ENCODE measurements at places on chromosomes 5 and 9. TPM values are rescaled to one million over a fixed set of nuclear protein-coding genes. Genes with fewer than 3 reads are reported as not detected.

- no peaks in the 10 kb centered on the region for H3K36me3 ChIP-seq
- peaks cover 10% of the 10 kb centered on the region for H3K4me1 ChIP-seq
- no peak overlapping the region for H3K27ac ChIP-seq
- no peak overlapping the region for H3K4me3 ChIP-seq
- DNase-seq: no peak
- no peaks in the 10 kb centered on the region for H3K27me3 ChIP-seq
Measured at GRCh38 chr5:77319117-77319804, 108.8 kb downstream of the PDE8B start.

DNA sequence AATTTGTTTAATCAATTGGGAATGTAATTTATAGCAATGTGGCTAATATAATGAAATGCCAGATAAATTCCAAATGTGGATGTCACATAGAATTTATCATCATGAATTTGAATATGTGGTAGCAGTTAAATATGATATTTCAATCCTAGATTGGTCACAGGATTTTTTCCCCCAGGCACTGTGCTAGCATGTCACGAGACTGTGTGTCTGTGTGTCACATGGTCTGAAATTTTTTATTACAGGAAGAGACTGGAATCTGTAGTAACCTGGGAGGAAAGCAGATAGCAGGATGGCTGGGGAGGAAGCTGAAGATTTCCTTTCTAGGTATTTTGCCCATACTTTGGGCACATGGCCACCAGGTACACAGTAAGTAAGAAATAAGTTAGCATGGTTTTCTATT is 35.4 kb upstream of the MSH3 start:
- no peak overlapping the region for H3K27ac ChIP-seq
- no peaks in the 10 kb centered on the region for H3K27me3 ChIP-seq
- no peaks in the 10 kb centered on the region for H3K36me3 ChIP-seq

- no peaks in the 10 kb centered on the region for H3K36me3 ChIP-seq
- H3K4me3 ChIP-seq: no peak overlapping the region
- H3K4me1 ChIP-seq: no peaks in the 10 kb centered on the region
- H3K27ac ChIP-seq: no peak overlapping the region
Measured at GRCh38 chr5:153523831-153524230, 33.4 kb downstream of the GRIA1 start.

DNA sequence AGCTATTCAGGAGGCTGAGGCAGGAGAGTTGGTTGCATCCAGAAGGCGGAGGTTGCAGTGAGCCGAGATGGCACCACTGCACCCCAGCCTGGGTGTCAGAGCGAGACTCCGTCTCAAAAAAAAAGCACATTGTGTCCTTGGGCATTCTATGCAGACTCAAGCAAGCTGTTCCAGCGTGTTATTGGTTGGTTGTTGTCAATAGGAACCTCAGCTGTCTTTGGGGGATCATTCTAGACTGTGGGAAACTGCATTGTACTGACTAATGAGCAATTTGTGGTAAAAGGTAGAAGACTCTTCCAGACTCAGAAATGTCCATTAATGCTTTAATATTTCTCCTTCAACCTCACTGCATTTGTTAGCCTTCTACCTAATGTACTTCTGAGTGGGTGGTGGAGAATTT is 379.5 kb upstream of the GRAMD2B start:
- no peak overlapping the region for H3K4me3 ChIP-seq
- H3K27ac ChIP-seq: peak overlapping the region; percentile 94
- no peaks in the 10 kb centered on the region for H3K27me3 ChIP-seq
- peaks cover 46% of the 10 kb centered on the region for H3K4me1 ChIP-seq
- DNase-seq: peak; percentile 23
- H3K36me3 ChIP-seq: no peaks in the 10 kb centered on the region

DNA sequence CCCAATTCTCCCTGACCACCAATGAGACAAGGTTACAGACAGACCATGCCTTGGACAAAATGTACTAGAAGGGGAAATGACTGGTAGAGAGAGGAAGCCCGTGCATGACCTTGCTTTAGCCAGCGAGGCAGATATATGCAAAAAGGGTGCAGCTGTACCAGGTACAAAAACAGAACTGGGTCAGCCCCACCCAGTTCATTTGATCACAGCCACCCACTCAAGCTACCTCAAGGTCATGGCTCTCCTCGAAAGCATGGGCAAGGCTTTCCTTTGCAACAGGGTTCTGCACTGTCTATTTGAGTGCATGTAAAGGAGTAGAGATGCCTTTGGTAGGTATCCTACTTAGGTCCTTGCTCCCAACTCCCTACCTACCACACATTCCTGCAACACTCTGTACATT is 33.3 kb downstream of the TLE1 start:
- H3K36me3 ChIP-seq: no peaks in the 10 kb centered on the region
- H3K4me1 ChIP-seq: no peaks in the 10 kb centered on the region

GRCh38 chr5:5246736-5247135 is 106.6 kb downstream of the ADAMTS16 start:
- no peaks in the 10 kb centered on the region for H3K27me3 ChIP-seq
- no peak for DNase-seq
- no peak overlapping the region for H3K4me3 ChIP-seq

- H3K27ac ChIP-seq: peak overlapping the region; percentile 62
- peaks cover 8% of the 10 kb centered on the region for H3K4me1 ChIP-seq
- peak; percentile 3 for DNase-seq
- H3K36me3 ChIP-seq: no peaks in the 10 kb centered on the region
- no peak overlapping the region for H3K4me3 ChIP-seq
- no peaks in the 10 kb centered on the region for H3K27me3 ChIP-seq
Measured at GRCh38 chr5:37552770-37553719, 173.9 kb downstream of the WDR70 start.

- no peaks in the 10 kb centered on the region for H3K36me3 ChIP-seq
- peak overlapping the region; percentile 28 for H3K27ac ChIP-seq
- DNase-seq: no peak
- no peaks in the 10 kb centered on the region for H3K27me3 ChIP-seq
- no peak overlapping the region for H3K4me3 ChIP-seq
Measured at GRCh38 chr5:178546675-178547033, 43.5 kb downstream of the COL23A1 start.

- H3K4me1 ChIP-seq: peaks cover 6% of the 10 kb centered on the region
- H3K27ac ChIP-seq: no peak overlapping the region
- no peak overlapping the region for H3K4me3 ChIP-seq
- no peaks in the 10 kb centered on the region for H3K27me3 ChIP-seq
Measured at GRCh38 chr5:15585128-15585527, 85.1 kb downstream of the FBXL7 start.

GRCh38 chr5:181161534-181162175 is 14.3 kb downstream of the OR2V2 start:
- H3K4me1 ChIP-seq: no peaks in the 10 kb centered on the region
- no peak for DNase-seq
- H3K27me3 ChIP-seq: no peaks in the 10 kb centered on the region
- H3K27ac ChIP-seq: no peak overlapping the region

GRCh38 chr9:70760228-70760627 is 345.8 kb upstream of the KLF9 start:
- no peaks in the 10 kb centered on the region for H3K36me3 ChIP-seq
- no peaks in the 10 kb centered on the region for H3K4me1 ChIP-seq
- DNase-seq: no peak
- no peak overlapping the region for H3K27ac ChIP-seq

- H3K4me3 ChIP-seq: no peak overlapping the region
- H3K27me3 ChIP-seq: no peaks in the 10 kb centered on the region
- no peak for DNase-seq
- no peaks in the 10 kb centered on the region for H3K36me3 ChIP-seq
- no peak overlapping the region for H3K27ac ChIP-seq
Measured at GRCh38 chr9:92496396-92497176, 14.3 kb upstream of the ASPN start.

DNA sequence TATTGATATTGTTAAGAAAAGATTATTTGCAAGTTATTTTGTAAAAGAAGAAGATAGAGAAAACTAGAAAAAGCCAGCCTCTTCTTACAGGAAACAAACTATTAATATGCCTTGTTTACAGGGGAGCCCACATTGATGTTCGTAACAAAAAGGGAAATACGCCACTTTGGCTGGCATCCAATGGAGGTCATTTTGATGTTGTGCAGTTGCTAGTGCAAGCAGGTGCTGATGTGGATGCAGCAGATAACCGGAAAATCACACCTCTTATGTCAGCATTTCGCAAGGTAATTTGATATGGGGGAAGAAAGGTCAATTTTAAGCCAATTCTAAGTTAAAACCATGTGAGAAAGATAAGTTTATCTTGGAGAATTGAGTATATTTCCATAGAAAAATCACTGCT is 37.6 kb upstream of the EIF4EBP3 start:
- H3K4me3 ChIP-seq: no peak overlapping the region
- DNase-seq: no peak
- H3K27me3 ChIP-seq: no peaks in the 10 kb centered on the region
- H3K4me1 ChIP-seq: no peaks in the 10 kb centered on the region

GRCh38 chr9:21244836-21245235 is 5.0 kb upstream of the IFNA14 start:
- H3K4me1 ChIP-seq: no peaks in the 10 kb centered on the region
- peaks cover 8% of the 10 kb centered on the region for H3K27me3 ChIP-seq
- no peak overlapping the region for H3K27ac ChIP-seq
- no peaks in the 10 kb centered on the region for H3K36me3 ChIP-seq
- no peak overlapping the region for H3K4me3 ChIP-seq

- H3K4me1 ChIP-seq: no peaks in the 10 kb centered on the region
- H3K36me3 ChIP-seq: no peaks in the 10 kb centered on the region
- H3K27me3 ChIP-seq: no peaks in the 10 kb centered on the region
- no peak for DNase-seq
Measured at GRCh38 chr9:83355729-83356151, 182.5 kb downstream of the FRMD3 start.

DNA sequence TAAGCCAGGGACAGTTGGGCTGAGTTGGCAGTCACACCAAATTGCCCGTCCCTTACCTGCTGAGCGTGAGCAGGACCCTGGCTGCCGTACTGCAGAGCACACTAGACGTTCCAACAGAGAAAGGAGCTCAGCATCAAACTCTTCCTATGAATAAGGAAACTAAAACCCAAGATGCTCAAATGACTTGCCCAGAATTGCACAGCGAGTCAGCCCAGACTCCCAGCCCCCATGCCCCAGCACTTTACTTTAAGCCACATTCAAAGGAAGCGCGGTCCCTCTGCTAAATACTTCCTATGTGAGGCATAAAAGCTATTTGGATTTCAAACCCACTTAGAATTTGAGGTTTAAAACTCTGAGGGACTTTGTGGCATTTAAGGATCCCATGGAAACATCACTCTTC is 23.9 kb downstream of the PAX5 start:
- H3K4me3 ChIP-seq: no peak overlapping the region
- no peak overlapping the region for H3K27ac ChIP-seq
- H3K36me3 ChIP-seq: no peaks in the 10 kb centered on the region
- H3K4me1 ChIP-seq: no peaks in the 10 kb centered on the region
- peaks cover 97% of the 10 kb centered on the region for H3K27me3 ChIP-seq

DNA sequence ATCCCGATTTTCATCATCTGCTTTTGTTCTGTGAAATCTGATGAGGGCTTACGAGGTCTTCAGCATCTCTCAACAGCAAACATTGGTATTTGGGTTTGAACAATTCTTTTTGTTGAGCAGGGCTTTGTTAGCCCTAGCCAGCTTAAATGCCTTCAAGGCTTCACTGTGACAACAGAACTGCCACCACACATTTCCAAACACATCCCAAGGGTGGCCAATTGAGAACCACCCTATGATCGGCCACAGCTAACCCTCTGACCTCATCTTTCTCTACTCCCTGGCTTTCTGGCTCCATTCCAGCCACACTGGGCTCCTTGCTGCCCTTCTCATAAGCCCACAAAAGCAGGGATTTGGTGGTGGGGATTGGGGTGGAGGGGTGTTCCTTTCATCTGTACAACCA is 17.6 kb downstream of the MTX3 start:
- H3K4me3 ChIP-seq: no peak overlapping the region
- H3K36me3 ChIP-seq: peaks cover 14% of the 10 kb centered on the region
- H3K27me3 ChIP-seq: no peaks in the 10 kb centered on the region
- no peak for DNase-seq
- H3K4me1 ChIP-seq: no peaks in the 10 kb centered on the region
- H3K27ac ChIP-seq: no peak overlapping the region

- no peak overlapping the region for H3K4me3 ChIP-seq
- no peaks in the 10 kb centered on the region for H3K36me3 ChIP-seq
- no peak overlapping the region for H3K27ac ChIP-seq
- H3K27me3 ChIP-seq: no peaks in the 10 kb centered on the region
Measured at GRCh38 chr5:69138766-69139165, 28.2 kb upstream of the CCNB1 start.

- H3K27me3 ChIP-seq: no peaks in the 10 kb centered on the region
- DNase-seq: peak; percentile 90
- H3K4me3 ChIP-seq: no peak overlapping the region
Measured at GRCh38 chr9:131334629-131335367, 45.3 kb downstream of the PLPP7 start.

GRCh38 chr9:124886866-124887492 is 25.0 kb downstream of the ARPC5L start:
- no peak for DNase-seq
- no peak overlapping the region for H3K27ac ChIP-seq
- H3K27me3 ChIP-seq: no peaks in the 10 kb centered on the region
- H3K36me3 ChIP-seq: peaks cover 32% of the 10 kb centered on the region
- H3K4me3 ChIP-seq: no peak overlapping the region

DNA sequence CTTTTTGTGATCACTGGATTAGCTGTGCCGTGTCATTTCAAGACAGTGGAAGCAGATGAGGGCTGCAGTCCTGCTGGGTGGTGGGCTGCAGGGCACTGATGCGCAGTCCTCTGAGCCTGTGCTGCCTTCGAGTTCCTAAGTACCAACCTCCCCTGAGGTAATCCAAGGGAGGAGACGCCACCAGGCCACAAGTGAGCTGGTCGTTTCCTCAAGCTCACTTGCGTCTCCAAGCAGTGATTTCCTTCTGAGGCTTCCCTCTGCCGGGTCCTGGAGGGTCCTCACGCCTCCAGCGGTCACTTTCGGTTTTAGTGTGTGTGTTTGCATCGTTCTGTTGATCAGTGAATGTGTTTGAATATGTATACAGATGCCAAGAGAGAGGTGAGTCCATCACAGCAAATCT is 115.7 kb downstream of the TRIO start:
- H3K4me1 ChIP-seq: peaks cover 5% of the 10 kb centered on the region
- peak; percentile 29 for DNase-seq
- no peak overlapping the region for H3K27ac ChIP-seq
- no peak overlapping the region for H3K4me3 ChIP-seq
- no peaks in the 10 kb centered on the region for H3K27me3 ChIP-seq
- no peaks in the 10 kb centered on the region for H3K36me3 ChIP-seq

GRCh38 chr9:114474425-114474824 is 30.8 kb downstream of the WHRN start:
- no peaks in the 10 kb centered on the region for H3K36me3 ChIP-seq
- H3K27ac ChIP-seq: no peak overlapping the region
- H3K4me1 ChIP-seq: no peaks in the 10 kb centered on the region
- no peak overlapping the region for H3K4me3 ChIP-seq
- H3K27me3 ChIP-seq: no peaks in the 10 kb centered on the region

DNA sequence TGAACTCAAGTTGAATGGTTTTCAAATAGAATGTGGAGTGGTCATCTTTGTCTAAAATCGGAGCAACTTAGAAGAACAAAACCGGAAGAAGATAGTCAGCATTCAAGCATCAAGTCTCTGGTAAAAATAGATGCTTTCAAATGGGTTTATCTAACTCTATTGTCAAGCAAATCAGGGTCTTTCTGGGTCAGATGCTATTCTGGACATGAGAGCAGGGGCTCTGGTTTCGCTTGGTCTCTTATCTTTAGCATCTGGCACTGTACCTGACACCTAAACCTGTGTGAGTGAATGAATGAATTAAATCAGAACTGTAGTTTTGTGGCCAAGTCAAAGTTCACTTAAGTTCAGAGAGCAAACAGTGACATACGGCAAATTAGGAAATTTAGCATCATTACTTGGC is 173.5 kb downstream of the SLIT3 start:
- no peaks in the 10 kb centered on the region for H3K36me3 ChIP-seq
- no peak overlapping the region for H3K4me3 ChIP-seq
- no peak for DNase-seq
- no peaks in the 10 kb centered on the region for H3K27me3 ChIP-seq
- H3K4me1 ChIP-seq: peaks cover 46% of the 10 kb centered on the region
- peak overlapping the region; percentile 95 for H3K27ac ChIP-seq

Gene ARID3C
- 0.27 TPM for total RNA-seq

Gene SHROOM1
- 8.1 TPM for total RNA-seq

Gene RASGRF2
- total RNA-seq: 0.06 TPM

Gene PCDHGA9
- 1.8 TPM for total RNA-seq

Gene SLCO6A1
- total RNA-seq: not detected
